ENCODE measurements at places on chromosomes 1 and 21.

- peak; percentile 50 for DNase-seq
These were observed 517.5 kb downstream of the ADGRL2 start for GRCh38 chr1:82318265-82318664.

DNA sequence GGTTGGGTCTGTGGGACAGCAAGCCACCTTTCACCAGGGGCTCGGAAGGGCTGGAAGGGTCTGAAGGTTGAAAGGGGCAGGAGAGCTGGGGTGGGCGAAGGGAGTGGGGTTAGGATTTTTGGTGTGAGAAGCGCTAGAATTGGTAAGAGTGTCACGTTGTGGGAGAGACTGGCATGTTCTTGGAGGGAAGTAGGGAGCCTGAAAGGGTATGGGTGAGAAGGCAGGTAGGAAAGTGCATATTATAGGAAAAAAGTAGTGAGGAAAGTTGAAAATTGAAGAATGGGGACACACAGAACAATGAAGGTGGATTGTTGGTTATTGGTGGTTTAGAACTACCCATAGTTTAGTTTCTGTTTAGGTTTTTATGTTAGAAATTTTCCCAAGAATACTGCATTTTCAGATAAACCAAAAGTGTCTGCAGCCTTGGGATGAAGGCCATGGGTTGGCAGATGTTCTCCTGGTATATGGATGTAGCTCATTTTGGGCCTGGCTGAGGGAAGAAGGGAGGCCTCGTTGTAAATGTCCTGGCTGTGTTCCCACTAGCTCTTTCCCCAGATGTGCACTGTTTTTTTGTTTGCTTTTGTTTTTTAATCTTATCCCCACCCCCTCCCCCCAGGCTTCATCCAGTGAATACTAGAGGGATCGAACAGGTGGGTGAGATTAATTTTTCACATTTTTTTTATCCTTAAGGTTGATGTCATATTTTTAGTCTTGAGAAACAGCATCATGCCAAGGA is 1.2 kb downstream of the LRRC42 start:
- no peak for DNase-seq

DNA sequence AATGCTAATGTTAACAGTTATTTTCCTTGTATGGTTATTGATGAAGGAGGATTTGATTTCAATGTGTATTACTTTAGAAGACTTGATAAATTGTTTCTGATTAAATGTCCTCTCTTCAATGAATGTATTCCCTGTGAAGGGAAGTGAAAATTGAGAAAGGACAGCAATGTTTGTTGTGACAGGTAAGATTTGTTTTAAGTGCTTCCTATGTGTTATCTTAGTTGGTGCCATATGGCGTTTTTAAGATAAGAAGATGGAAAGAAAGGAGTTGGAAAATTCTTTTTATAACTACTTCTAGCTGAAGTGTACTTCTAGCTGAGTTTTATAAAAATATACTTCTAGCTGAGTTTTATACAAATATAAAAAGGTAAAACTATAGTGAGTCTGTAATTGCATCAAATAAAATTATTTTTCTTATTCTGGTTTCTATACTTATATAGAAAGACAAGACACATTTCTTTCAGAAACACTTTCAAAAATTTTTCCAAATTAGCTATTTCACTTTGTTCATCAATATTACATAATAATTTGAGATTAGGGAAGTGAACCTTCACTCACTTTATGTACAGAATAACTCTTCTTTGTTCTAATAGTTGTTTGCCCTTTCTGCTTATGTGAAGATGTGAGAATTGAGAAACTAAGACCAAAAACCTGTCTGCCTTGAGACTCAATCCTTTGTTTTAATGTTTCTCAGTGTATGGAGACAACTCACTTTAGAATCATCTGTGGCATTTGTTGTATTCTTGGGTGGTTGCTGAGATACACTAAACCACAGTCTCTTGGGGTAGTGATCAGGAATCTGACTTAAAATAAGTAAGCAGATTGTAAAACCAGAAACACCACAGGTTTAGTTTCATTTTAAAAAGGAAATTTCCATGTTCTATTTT is 382.9 kb upstream of the B3GALT2 start:
- peak; percentile 94 for DNase-seq

DNA sequence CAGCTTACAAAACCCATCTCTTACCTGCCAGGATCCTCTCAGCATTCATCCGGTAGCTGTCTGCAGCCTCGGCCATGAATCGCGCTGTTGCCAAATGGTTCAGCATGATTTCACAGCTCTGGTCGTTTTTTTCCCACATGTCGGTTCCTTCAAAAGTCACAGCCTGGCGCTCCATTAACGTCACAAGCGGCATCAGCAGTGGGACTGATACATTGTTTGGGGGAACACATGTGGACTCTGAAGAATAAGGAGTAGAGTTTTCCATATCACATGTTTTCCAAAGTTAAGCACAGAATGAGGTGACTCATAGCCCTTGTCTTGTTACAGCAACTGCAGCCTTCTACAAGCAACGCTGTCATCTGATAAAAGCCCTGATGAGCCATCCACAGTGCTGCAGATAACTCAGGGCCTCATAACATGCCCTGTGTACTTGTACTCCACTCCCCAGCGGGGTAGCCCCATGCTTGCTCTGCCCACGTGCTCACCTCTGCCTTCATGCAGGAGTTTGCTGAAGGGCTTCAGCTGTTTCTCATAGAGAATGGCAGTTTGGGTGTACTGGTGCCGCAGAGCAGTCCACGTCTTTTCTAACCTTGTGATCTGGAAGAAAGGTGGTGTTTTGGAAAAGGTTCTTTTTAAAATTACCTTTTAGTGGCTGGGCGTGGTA is 114.2 kb downstream of the BCAR3 start:
- peak; percentile 79 for DNase-seq

- no peak for DNase-seq
These were observed 29.8 kb downstream of the C1orf116 start for GRCh38 chr1:207002724-207003146.

DNA sequence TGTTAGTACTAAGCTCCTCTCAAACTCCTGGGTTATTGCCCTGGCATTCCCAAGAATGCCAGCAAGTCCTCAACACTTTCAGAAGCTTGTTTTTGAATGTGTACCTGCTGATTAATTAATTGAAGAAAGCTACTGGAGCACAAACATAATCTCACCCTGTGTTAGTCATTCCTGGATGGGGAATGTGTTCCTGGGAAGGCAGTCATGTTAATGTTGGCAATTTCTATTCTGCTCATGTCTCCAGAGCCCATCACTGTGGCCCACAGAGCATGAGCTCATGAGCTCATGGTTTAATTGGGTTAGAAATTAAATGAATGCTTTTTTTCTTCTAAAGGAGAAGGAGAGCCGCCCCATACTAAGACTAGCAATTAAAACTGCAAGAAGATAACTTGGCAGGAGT is 31.9 kb upstream of the KCNA3 start:
- DNase-seq = no peak

DNA sequence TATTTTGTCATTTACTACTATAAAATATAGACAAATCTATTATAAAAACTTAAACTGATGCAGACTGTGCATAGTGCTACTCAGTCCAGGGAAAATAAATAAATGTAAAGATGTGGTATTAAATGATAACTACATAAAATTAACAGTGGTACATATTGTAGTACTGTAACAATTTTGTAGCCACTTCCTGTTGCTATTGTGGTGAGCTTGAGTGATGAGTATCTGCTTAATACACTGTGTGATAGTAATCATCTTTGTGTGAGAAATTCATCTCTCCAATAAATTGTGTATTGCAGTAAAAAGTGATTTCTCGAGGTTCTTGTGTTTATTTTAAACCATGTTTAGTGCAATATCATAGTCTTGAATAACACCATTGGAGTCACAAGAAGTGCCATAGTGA is 353.4 kb upstream of the ZRANB2 start:
- DNase-seq = no peak

- DNase-seq = peak; percentile 53
These were observed 6.7 kb downstream of the PHC2 start for GRCh38 chr1:33424205-33424604.

GRCh38 chr1:171126504-171126903 is 35.8 kb downstream of the FMO3 start:
- DNase-seq = no peak

DNA sequence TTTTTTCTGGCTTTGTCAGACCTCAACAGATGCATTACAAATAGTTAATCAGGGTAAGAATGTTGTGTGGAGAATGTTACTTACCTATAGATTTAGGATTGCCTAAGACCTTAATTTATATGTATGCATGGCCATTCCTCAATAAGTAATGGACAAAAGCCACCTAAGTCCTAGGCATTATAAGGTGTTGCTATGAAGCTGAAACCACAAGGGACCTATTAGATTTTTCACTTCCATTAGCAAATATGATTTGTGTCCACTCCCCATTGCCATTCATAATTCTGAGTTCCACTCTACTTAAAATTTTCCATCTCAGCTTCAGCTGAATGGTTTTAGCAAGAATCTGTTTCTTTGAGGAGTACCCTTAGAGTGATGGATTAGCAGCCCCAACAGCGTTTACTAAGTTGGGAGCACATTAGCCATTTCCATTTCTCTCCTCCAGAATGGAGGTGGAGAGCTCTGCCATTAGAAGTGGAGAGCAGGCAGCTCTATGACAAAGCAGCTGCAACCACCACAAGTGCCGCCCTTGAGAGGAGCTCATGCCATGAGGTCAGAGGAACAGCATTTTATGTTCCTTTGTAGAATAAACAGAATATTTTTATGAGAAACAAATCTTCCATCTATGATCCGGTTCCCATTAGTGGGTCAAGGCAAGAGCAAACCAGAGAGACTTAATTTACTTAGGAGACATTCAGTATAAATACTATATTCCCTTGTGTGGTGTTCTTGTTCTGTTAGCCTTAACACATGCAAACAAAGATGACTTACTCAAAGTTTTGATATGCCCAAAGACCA is 28.9 kb upstream of the C1orf87 start:
- no peak for DNase-seq

DNA sequence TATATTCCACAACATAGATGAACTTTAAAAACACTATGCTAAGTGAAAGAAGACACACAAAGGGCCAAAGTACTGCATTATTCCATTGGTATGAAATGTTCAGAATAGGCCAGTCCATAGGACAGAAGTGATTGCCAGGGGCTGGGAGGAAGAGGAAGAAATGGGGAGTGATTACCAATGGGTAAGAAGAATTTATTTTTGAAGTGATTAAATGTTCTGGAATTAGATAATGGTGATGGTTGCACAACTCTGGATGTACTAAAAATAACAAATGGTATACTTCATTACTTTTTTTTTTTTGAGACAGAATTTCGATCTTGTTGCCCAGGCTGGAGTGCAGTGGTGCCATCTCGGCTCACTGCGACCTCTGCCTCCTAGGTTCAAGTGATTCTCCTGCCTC is 61.7 kb downstream of the CHD5 start:
- peak; percentile 26 for DNase-seq

- DNase-seq = peak; percentile 85
These were observed 16.8 kb downstream of the S100A10 start for GRCh38 chr1:151976858-151977257.

GRCh38 chr1:13809461-13810159 is 109.6 kb downstream of the PRDM2 start:
- no peak for DNase-seq

DNA sequence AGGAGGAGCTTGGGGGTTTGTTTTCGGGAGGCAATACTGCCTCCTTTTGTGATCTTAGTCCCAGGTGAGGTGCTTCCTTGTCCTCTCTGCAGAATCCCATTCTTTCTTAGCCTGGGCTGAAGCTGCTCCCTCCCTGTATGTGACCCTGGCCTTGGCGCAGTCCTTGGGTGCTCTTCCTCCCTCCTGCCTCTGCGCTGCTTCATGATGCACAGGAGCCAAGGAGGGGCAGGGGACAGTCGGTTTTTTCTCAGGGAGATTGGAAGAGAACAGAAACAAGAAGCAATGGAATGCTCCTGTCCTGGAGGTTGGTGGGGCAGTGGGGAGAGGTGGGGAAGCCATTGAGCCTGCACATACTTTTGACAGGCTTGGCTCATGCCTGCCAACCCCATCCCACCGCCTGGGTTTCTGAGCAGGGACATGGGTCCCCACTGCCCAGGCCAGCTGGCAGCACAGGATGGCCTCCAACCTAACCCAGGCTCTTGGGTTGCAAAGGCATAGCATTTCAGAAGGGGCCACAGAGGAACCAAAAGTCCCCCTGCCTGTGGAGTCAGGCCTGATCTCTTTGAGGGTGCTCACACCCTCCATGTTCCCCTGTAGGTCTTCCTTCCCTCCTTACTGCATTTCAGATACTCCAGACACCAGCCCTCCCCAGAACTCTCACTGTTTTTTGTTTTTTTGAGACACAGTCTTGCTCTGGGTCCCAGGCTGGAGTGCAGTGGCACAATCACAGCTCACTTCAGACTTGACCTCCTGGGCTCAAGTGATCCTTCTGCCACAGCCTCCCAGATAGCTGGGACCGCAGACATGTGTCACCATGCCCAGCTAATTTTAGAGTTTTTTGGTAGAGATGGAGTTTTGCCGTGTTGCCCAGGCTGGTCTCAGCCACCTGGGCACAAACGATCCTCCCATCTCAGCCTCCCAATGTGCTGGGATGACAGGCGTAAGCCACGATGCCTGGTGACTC is 16.1 kb downstream of the IL6R start:
- no peak for DNase-seq

GRCh38 chr1:226401355-226402303 is 6.3 kb downstream of the PARP1 start:
- no peak for DNase-seq

DNA sequence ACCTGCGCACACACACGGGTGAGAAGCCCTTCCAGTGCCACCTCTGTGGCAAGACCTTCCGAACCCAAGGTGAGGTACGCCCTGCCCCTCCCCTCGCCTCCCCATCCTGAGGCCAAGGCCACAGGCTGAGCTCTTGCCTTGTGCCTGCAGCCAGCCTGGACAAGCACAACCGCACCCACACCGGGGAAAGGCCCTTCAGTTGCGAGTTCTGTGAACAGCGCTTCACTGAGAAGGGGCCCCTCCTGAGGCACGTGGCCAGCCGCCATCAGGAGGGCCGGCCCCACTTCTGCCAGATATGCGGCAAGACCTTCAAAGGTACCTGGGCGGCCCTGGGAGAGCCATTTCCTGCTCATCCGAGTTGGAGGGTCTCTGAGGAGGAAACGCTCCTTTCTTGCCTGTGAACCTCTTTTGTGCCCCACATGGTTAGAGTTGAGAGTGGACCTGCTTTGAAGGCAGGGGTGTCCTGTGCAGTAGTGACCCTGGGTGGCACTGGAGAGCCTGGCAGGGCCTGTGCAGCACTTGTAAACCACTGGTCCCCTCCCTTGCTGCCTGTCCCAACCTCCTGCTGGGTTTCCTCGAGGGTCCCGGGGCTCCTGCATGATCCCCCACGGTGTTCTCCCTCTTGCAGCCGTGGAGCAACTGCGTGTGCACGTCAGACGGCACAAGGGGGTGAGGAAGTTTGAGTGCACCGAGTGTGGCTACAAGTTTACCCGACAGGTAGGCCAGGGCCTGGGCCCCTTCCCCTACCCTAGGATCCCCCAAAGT is 8.5 kb downstream of the ZBTB48 start:
- DNase-seq = no peak

- peak; percentile 35 for DNase-seq
These were observed 29.7 kb upstream of the CDC14A start for GRCh38 chr1:100322436-100323211.

- no peak for DNase-seq
These were observed 8.0 kb upstream of the GUCA2A start for GRCh38 chr1:42172381-42173133.

- DNase-seq = peak; percentile 88
These were observed 13.3 kb downstream of the MFAP2 start for GRCh38 chr1:16967095-16967575.
